ENCODE measurements at places on chromosomes 16 and 17. TPM values are rescaled to one million over a fixed set of nuclear protein-coding genes. Genes with fewer than 3 reads are reported as not detected.

Gene KRTAP4-4
- not detected for polyA plus RNA-seq

Gene KRT222
- polyA plus RNA-seq = not detected

Gene MAP2K6
- 18.7 TPM for polyA plus RNA-seq

Gene PRR29
- 4.1 TPM for polyA plus RNA-seq

Gene CCDC78
- 0.53 TPM for polyA plus RNA-seq

Gene GUCY2D
- 0.22 TPM for polyA plus RNA-seq

Gene MPHOSPH6
- polyA plus RNA-seq = 22.1 TPM

Gene PRSS36
- 3.1 TPM for polyA plus RNA-seq

Gene HAP1
- polyA plus RNA-seq = not detected

Gene KRT33A
- polyA plus RNA-seq = not detected

Gene GLG1
- 174 TPM for polyA plus RNA-seq

Gene CA7
- polyA plus RNA-seq = not detected

Gene C16orf96
- 0.05 TPM for polyA plus RNA-seq

Gene PYDC1
- polyA plus RNA-seq = not detected

Gene PKD1
- 9.9 TPM for polyA plus RNA-seq

Gene SLC5A2
- 2.0 TPM for polyA plus RNA-seq

Gene TXNDC17
- 98.0 TPM for polyA plus RNA-seq

Gene RPA1
- polyA plus RNA-seq = 92.3 TPM

Gene TPPP3
- not detected for polyA plus RNA-seq

Gene ZSCAN10
- not detected for polyA plus RNA-seq

Gene ZP2
- not detected for polyA plus RNA-seq

Gene CCL11
- not detected for polyA plus RNA-seq

Gene BMERB1
- 4.8 TPM for polyA plus RNA-seq

Gene GNAO1
- polyA plus RNA-seq = 0.86 TPM

Gene OVCA2
- 60.0 TPM for polyA plus RNA-seq

Gene KRTAP4-9
- polyA plus RNA-seq = not detected

Gene NPIPA8
- polyA plus RNA-seq = 1.8 TPM

Gene HSD11B2
- polyA plus RNA-seq = not detected

Gene TMC7
- polyA plus RNA-seq = not detected

Gene ARL17A
- 9.6 TPM for polyA plus RNA-seq

Gene RPL27
- 1,922 TPM for polyA plus RNA-seq

Gene MYH13
- polyA plus RNA-seq = not detected

Gene SYNGR3
- polyA plus RNA-seq = 2.1 TPM

Gene RRAD
- polyA plus RNA-seq = not detected

Gene TEX19
- polyA plus RNA-seq = not detected

Gene GCGR
- not detected for polyA plus RNA-seq

Gene RNF43
- 1.4 TPM for polyA plus RNA-seq

Gene AGRP
- polyA plus RNA-seq = not detected

Gene SMPD3
- 1.6 TPM for polyA plus RNA-seq

Gene FAM20A
- 0.07 TPM for polyA plus RNA-seq

Gene ITGAX
- polyA plus RNA-seq = 0.46 TPM

Gene MYH8
- polyA plus RNA-seq = not detected

Gene CTDNEP1
- polyA plus RNA-seq = 57.1 TPM

Gene DUXB
- not detected for polyA plus RNA-seq

Data from CD8-positive, alpha-beta memory T cell (primary cell).